ENCODE measurements at places on chromosomes 1 and 21.

DNA sequence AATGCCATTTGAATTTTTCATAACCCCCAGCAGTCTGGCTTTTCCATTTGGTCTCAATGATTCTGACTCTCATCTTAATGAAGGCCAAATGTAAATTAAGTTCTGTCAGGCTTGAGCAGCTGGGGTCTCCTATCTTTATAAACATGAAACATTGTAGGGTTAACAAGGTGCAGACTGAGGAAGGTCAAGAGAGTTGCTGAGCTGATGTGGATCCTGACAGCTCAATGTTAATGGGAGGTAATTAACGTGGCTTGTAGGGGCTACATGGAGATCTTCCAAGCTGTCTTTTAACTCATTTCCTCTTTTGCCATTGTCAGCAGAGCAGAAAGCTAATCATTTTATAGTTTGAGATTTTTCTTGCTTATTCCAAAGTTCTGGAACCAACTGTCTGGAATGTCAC, 55.2 kb downstream of the FGGY start:
- DNase-seq = no peak

DNA sequence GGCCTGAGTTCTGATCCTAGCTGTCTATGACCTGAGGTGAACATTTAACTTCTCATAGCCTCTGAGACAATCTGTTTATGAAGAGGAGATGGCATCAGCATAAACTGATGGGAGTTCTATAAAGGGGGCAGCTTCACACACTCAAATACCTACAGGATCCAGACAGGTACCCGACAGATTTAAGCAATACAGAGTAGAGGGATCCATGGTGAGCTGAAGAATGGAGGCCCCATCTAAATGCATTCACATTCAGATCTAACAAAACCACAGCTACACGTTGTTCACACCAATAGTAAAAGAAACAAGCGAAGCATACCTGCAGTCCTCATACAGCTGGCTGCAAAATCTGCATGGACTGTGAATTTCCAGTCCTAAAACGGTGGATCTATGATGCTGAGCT, 48.7 kb upstream of the ESRRG start:
- DNase-seq = no peak

GRCh38 chr1:118563981-118564951, 379.2 kb upstream of the SPAG17 start:
- no peak for DNase-seq

DNA sequence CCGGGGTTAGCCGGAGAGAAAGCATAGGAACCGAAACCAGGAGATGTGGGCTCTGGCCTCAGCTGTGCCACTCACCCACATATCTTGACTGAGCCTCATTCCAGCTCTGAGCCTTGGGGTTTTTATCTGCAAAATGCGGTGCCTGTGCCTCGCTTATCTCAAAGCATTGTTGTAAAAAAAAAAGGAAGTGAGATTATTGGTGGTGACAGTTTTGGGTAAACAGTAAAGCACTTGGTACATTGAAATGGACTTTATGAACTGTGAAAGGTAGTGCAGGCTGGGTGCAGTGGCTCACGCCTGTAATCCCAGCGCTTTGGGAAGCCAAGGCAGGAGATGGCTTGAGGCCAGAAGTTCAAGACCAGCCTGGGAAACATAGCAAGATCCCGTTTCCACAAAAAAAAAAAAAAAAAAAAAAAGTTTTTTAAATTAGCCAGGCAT, 3.8 kb downstream of the PTAFR start:
- no peak for DNase-seq

DNA sequence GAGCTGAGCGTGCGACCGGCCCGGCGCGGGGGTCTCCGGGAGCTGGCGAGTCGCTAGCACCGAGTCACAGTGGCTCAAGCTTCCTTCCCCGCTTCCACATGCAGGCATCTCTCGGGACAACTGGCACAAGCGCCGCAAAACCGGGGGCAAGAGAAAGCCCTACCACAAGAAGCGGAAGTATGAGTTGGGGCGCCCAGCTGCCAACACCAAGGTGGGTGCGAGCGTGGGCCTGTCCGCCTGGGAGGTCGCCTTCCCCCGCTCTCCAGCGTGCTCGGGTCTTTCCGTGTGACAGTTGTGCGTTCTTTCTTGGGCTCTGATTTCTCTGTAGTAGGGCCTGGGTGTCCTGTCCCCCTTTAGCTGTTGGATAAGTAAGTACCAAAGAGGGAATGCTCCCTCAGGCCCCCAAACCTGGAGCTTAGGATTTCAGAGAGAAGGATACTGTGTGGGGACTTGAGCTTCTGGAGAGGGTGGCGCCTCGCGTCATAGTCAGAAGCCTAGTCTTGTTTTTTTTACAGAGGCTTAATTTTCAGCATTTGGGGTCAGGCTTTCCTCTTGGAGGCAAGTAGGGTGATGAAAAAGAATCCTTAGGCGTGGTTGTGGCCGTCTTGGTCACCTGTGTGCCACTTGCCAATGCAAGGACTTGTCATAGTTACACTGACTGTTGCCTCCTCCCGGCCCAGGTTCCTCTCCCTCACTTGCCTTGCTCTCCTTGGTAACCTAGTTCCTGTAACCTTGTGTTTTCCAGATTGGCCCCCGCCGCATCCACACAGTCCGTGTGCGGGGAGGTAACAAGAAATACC, 790 bp downstream of the RPS8 start:
- DNase-seq = peak; percentile 33

DNA sequence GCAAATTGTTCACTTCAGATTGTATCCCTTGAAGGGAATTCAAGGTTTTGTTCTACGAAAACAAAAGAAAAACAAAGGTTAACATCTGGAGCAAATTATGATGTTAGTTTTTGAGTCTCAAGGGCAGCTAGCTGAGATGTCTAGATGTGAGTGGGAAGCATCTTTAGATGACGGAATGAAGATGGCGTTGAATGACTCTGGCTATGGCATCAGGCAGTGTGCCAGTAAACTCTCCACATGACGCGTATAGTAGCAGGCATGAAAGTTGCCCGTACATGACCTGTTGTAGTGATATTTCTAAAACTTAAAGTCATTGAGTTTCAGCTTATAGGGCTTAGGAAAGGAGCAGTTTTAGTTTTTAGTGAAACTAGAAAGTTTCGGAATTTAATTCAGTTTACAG, 12.3 kb upstream of the SDC3 start:
- no peak for DNase-seq

- no peak for DNase-seq
These were observed 29.9 kb downstream of the VASH2 start for GRCh38 chr1:212980123-212980785.

DNA sequence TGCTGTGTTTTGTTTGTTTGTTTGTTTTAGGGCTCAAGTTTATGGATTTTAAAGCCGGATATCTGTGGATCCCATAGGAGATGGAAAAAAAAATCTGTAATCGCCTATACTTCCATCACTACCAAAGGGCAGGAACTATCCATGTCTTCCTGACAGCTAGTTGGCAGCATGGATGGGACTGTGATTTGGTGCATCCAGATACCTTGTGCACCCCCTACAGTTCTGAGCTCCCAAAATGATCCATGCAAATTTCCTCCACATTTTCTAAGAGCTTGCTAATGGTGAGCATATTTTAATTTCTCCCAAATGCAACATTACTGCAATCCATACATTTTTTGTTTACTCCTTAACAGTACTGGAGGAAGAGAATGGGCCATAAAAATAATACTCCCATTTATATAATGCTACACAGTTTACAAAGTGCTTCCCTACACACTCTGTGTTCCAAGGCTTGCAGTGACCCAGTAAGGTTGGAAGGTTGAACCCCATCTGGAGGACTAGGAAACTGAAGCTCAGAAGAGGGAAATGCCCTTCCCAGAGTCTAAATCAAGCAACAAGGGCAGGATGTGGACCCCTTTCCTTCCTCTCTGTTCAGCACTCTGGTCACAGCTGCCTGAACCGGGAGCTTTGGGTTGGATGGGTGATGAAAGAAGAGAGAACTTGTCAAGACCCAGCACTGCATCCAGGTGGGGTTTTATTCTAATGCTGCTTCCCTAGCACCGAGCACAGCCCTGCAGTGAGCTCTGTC, 48.0 kb downstream of the CAPN8 start:
- no peak for DNase-seq

GRCh38 chr1:184685116-184685515, 69.5 kb downstream of the EDEM3 start:
- DNase-seq = no peak

- DNase-seq = no peak
These were observed 312.3 kb downstream of the TM2D1 start for GRCh38 chr1:61412601-61413000.

DNA sequence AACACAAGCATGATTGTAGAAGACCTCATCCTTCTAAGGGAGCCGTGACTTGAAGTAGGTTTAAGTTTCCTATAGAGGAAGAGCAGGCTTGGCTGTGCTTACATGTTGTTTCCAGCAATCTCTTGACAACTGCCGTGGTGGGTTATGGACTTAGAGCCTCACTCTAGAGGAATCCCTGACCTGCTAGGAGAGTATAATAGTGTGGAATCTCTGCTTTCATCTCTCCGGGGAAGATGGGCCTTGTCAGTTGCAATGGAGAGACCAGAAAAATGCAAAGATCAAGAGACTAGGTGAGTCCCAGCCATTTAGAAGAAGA, 137.6 kb downstream of the MIS18A start:
- no peak for DNase-seq

DNA sequence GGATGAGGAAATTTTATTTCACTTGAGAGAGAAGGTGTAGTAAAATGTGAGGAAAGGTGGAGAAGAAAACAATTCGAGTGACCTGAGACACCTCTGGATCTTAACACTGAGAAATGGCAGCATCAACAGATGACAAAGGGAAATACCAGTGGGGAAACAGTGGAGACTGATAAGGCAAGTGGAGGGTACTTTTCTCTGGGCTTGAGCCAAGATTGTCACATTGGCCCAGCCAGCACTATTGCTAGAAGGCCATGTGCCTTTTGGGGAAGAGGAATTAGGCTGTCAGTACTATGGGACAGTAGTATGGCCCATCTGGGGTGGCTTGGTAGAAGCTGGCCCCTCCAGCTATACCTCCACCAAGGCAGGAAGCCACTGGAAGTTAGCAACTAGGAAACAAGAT, 8.4 kb downstream of the SYPL2 start:
- DNase-seq = no peak

GRCh38 chr1:145949219-145949618, 8.6 kb downstream of the LIX1L start:
- DNase-seq = no peak

DNA sequence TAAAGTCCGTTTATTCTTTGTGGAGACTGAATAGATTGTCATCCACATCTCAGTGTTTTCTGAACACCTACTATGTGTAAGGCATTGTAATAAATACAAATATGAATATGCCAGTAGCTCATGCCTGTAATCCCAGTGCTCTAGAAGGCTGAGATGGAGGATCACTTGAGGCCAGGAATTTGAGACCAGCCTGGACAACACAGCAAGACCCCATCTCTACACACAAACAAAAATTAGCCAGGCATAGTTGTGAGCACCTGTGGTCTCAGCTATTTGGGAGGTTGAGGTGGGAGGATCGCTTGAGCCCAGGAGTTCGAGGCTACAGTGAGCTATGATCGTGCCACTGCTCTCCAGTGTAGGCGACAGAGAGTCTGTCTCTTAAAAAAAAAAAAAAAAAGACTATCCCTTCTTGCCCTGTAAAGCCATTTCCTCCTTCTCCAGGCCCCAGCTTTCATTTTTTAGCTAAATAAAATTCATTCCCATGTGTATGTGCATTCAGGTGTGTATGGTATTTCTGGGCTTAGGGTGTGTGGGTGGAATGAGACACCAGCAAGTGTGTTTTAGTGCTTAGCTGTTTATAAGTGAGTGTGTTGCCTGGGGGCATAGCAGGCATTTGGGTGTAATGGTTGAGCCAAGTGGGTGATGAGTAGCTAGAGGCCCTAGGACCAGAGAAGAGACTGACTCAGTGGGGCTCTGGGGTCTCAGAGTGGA, 7.8 kb downstream of the CELSR2 start:
- DNase-seq = no peak

DNA sequence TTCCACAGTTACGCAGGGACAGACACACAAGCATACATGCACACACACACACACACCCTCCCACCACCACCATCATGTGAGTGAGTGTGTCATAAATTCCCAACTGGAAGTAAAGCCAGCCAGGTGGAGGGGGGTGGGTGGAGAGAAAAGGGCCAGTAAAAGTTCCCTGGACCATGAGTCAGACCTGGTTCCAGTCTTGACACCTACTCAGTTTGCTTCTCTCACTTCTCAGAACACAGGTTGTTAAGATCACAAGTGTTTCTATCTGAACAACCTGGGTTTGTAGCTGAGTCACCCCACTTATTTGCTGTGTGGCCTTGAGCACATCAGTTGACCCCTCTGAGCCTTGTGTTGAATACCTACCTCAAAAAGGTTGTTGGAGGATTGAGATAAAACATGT, 9.6 kb downstream of the EPHA10 start:
- no peak for DNase-seq

GRCh38 chr1:233281711-233282581, 13.6 kb downstream of the PCNX2 start:
- DNase-seq = no peak

DNA sequence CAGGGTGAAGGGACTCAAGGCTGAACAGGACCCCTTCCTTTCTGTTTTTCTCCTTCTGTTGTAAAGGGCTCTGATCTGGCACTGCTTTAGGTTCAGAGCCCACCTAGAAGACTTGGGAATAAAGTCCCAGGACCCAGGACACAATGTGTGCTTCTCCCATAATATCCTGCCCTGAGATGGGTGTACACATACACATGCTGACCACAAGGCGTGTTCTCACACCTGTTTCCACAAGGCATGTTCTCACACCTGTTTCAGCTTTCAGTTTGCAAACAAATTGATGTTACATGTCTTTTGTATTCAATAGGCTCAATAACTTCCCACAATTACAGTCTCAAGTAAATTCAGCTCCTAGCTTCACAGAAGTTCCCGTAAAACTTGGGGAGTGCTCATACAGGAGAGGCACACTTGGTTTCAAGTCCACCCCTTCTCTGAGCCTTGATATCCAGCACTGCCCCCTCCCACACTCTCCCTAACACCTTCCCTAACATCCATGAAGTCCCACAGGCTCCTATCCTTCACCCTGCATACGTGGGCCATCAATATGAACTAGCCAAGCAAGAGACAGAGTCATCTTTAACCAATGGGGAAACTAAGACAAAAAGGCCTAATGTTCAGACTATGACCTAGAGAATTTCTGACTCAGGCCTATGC, 41.7 kb downstream of the ERI3 start:
- DNase-seq = no peak

Data from RCC 7860 (cell line).